Peyer's patch (tissue), 4 donors: ENCODE measurements at places on chromosomes 6 and 20. TPM values are rescaled to one million over a fixed set of nuclear protein-coding genes. Genes with fewer than 3 reads are reported as not detected.

DNA sequence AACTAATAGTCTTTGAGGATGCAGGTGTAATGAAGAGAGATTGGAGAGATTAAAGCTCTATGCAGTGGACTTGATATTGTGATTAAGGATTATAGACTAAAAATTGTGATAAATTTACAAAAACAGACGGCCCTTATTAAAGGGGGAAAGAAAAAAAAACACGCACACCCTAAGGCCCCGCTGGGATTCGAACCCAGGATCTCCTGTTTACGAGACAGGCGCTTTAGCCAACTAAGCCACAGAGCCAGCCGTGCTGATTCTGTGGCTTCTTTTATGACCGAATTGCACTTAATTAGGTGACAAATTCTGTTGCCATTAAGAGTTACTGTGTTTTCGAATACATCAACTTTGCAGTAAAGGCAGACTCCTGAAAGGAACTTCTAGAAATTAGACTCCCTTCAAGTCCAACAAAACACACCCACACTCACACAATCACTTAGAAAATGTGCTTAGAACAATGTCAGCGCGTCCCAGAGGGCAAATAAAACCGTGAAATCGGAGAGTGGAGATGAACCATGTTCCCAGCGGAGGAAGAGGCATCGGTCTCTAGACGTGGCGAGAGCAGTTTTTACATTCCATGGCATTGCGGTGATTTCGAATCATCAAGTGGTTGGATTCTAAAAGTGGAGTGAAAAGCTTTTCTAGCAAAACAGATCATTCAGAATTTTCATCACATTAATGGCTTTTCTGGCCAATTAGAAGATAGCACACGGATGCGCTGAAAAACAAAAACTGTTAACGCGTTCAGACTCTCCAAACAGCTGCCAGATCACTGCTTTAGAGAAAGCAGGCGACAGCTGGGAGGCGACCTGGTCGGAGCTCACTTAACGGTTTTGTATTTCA lies 122.6 kb downstream of the GPX5 start:
- no peak overlapping the region for H3K27ac ChIP-seq
- peak overlapping the region; percentile 19 for H3K4me3 ChIP-seq
- H3K27me3 ChIP-seq: no peaks in the 10 kb centered on the region
- H3K4me1 ChIP-seq: no peaks in the 10 kb centered on the region
- H3K36me3 ChIP-seq: no peaks in the 10 kb centered on the region

The PCK1 gene
- 650 TPM for total RNA-seq

- no peak overlapping the region for H3K4me3 ChIP-seq
- DNase-seq: no peak
- H3K27ac ChIP-seq: no peak overlapping the region
- no peaks in the 10 kb centered on the region for H3K27me3 ChIP-seq
These were observed 14.2 kb upstream of the SLC22A7 start for GRCh38 chr6:43283905-43284304.

- H3K36me3 ChIP-seq: no peaks in the 10 kb centered on the region
- H3K4me1 ChIP-seq: no peaks in the 10 kb centered on the region
- no peaks in the 10 kb centered on the region for H3K27me3 ChIP-seq
- H3K27ac ChIP-seq: peak within 1 kb of the TSS; percentile 25
- DNase-seq: peak; percentile 53
These were observed at the start of gene NKAPL for GRCh38 chr6:28258877-28259777. Gene NKAPL, plus strand, starts transcription at chr6:28259297. Its CDS starts 75 bp downstream, at chr6:28259372.

The FOXC1 gene
- not detected for total RNA-seq

The COX4I2 gene
- not detected for total RNA-seq

DNA sequence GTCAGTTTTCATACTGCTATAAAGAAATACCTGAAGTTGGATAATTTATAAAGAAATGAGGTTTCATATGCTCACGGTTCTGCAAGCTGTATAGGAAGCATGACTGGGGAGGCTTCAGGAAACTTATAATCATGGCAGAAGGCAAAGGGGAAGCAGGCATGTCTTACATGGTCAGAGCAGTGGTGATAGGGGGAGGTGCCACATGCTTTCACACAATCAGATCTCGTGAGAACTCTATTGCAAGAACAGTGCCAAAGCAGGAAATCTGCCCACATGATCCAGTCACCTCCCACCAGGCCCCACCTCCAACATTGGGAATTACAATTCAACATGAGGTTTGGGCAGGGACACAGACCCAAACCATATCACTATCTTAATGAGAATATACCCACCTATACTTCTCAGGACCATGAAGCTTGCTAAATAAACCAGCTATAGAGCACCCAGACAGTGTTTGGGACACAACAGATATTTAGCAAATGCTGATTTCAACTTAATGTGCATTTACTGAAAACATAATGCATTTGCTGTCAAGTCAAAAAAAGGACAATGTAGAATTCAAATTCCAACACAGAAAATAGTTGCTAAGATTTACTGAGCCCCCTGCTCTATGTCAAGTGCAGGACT lies 63.8 kb downstream of the TNFRSF21 start:
- DNase-seq: no peak
- H3K36me3 ChIP-seq: no peaks in the 10 kb centered on the region
- no peak overlapping the region for H3K4me3 ChIP-seq
- no peaks in the 10 kb centered on the region for H3K4me1 ChIP-seq
- H3K27ac ChIP-seq: no peak overlapping the region

- peak overlapping the region; percentile 88 for H3K27ac ChIP-seq
- H3K36me3 ChIP-seq: no peaks in the 10 kb centered on the region
- H3K4me3 ChIP-seq: no peak overlapping the region
- H3K4me1 ChIP-seq: peaks cover 18% of the 10 kb centered on the region
- peak; percentile 81 for DNase-seq
These were observed 4.4 kb upstream of the HLA-DMB start for GRCh38 chr6:32945108-32945760.

DNA sequence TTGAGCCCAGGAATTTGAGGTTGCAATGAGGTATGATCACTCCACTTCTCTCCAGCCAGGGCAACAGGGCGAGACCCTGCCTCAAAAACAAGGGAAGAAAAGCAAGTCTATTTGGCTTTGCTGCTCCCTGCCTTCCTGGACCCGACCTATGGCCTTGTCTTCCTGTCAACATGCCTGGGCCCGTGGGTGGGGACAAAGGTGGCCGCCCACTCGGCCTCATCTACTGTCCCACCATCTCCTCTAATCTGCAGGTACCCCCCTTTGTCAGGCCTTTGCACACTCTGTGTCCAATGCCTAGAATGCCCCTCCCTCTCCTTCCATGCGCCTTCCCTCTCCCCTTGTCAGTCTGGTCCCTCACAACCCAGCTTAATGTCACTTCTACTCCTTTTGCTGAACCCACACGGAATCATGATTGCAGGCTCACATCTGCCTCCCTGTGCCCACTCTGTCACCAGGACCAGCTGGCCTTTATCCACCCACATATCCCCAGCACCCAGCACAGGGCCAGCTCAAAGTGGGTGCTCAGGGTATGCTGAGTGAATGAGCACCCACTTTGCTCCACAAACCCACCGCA lies 40.3 kb downstream of the MDFI start:
- DNase-seq: peak; percentile 22
- H3K4me1 ChIP-seq: peaks cover 18% of the 10 kb centered on the region
- H3K27ac ChIP-seq: no peak overlapping the region

DNA sequence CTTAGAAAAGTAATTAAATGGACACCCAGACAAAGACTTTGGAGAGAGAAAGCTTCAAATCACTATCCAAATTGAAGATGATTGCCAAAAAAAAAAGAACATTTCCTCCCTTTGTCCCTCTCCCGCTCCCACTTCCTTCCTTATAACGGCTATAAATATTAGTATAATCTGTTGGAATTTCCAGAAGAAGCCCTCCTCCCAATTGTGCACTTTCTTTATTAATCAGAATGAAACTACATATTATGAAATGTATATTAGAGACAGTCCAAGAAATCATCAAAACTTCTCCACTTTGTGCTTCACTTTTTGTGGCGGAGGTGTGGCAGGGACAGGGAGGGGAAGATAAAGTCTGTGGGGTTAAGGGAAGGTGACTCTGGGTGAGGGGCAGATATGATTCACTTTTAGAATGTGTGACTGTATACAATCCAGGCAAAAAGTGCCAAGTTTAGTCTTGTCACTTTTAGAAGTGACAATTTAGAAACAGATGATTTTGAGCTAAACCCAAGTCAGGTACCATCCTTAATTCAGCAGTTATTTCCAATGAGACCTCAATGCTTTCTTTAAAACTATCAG lies 195.0 kb upstream of the MARCKS start:
- no peaks in the 10 kb centered on the region for H3K4me1 ChIP-seq
- H3K4me3 ChIP-seq: no peak overlapping the region
- DNase-seq: no peak
- no peak overlapping the region for H3K27ac ChIP-seq

The MUC21 gene
- not detected for total RNA-seq
